Fibroblast of skin of left biceps (primary cell): ENCODE measurements at places on chromosomes 12 and 14.

DNA sequence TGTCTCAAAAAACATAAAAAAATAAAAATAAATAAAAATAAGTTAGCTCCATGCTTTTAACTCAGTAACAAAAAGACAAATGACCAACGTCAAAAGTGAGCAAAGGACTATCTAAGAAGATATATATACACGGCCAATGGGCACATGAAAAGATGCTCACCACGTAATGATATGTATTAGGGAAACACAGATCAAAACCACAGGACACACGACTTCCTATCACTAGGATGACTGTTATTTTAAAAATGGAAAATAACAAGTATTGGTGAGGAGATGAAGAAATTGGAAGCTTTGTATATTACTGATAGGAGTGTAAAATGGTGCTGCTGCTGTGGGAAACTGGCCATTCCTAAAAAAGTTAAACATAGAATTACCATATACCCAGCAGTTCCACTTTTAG is 20.2 kb upstream of the P2RX7 start:
- DNase-seq, result no peak

- DNase-seq, result no peak
Observed at GRCh38 chr14:90508536-90509254, 111.9 kb downstream of the CALM1 start.

- DNase-seq, result no peak
Observed at GRCh38 chr12:3107071-3107583, 29.9 kb downstream of the TSPAN9 start.

- DNase-seq, result no peak
Observed at GRCh38 chr14:57847706-57848105, 18.2 kb downstream of the SLC35F4 start.

GRCh38 chr12:115172521-115172920 is 488.5 kb upstream of the TBX3 start:
- no peak for DNase-seq
